ENCODE measurements at places on chromosomes 12 and 14. TPM values are rescaled to one million over a fixed set of nuclear protein-coding genes. Genes with fewer than 3 reads are reported as not detected.

DNA sequence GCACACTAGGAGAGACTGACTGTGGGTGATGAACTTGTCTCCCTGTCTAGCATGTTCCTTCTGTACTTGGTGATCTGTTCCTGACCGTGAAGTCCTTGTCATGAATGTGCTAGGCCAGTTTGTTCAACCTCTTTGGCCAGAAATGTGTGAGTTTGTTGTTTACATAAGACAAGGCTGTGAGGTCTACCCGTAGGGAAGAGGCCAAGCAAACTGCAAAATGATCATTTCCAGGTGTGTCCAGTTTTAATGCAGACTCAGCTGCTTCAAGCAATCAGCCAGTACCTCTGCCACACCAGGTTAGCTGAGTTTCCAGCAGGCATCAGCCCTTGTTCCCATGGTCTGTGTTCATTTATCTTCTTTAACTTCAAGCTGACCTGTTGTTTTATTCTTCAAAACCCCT, 440.2 kb downstream of the FUT8 start:
- peaks cover 2% of the 10 kb centered on the region for H3K36me3 ChIP-seq
- H3K27ac ChIP-seq = no peak overlapping the region

GRCh38 chr12:115013236-115013981, 329.4 kb upstream of the TBX3 start:
- no peak overlapping the region for H3K4me3 ChIP-seq
- H3K27ac ChIP-seq = no peak overlapping the region
- no peak for DNase-seq
- H3K4me1 ChIP-seq = no peaks in the 10 kb centered on the region
- H3K36me3 ChIP-seq = no peaks in the 10 kb centered on the region

The SLC25A29 gene
- total RNA-seq = 14.9 TPM

The PRKCH gene
- 142 TPM for total RNA-seq

GRCh38 chr14:97796511-97796910, 999.3 kb downstream of the VRK1 start:
- H3K27ac ChIP-seq = no peak overlapping the region
- H3K4me3 ChIP-seq = no peak overlapping the region
- no peaks in the 10 kb centered on the region for H3K36me3 ChIP-seq
- DNase-seq = no peak
- peaks cover 6% of the 10 kb centered on the region for H3K4me1 ChIP-seq

DNA sequence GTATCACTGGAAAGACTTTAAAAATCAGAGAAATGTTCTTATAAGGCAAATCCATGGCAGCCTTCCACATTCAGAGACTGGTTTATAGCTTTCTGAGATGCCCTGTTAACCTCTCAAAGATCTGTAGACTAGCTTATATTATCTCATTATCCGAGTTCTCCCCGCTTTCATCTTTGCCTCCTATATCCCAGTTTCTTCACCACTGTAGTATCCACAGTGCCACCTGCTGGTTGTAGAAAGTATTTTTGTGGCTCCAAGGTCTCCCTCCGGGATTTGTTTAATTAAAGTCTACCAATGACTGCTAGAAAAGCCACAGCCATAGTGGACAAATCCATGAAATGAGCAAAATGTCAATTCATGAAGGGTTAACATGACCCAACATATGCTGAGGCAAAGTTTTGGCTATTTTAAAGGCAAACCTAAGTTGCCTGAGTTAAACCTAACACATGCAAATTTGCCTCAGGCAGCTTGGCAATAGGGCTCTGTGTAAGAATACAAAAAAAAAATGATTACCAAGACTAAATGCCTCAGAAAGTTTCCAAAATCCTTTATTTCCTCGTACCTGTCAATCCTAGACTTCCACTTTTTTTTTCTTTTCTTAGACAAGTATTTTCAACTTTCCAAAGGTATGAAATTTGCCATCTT, 218.8 kb upstream of the BMP4 start:
- H3K4me1 ChIP-seq = peaks cover 8% of the 10 kb centered on the region
- no peak overlapping the region for H3K27ac ChIP-seq
- H3K36me3 ChIP-seq = no peaks in the 10 kb centered on the region
- H3K4me3 ChIP-seq = no peak overlapping the region

The NFATC4 gene
- not detected for total RNA-seq

DNA sequence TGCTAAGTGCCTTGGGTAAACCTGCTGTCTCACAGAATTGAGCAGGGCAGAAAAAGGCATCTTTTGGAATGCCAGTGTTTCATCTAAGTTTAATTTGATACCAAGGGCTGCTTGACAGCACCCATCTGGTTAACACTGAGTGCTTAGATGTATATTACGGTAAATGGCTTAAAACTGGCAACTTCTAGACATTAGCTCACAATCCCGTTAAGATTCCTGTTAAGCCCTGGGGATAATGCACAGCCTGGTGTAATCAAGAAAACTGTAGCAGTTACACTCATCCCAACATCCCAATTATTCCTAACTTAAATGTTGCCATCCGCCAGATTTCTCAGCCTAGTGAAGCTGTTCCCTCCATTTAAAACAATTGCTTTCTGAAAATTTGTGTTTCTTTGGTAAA, 29.9 kb downstream of the PPFIBP1 start:
- no peak overlapping the region for H3K27ac ChIP-seq
- H3K27me3 ChIP-seq = peaks cover 4% of the 10 kb centered on the region
- DNase-seq = no peak
- peaks cover 17% of the 10 kb centered on the region for H3K4me1 ChIP-seq

DNA sequence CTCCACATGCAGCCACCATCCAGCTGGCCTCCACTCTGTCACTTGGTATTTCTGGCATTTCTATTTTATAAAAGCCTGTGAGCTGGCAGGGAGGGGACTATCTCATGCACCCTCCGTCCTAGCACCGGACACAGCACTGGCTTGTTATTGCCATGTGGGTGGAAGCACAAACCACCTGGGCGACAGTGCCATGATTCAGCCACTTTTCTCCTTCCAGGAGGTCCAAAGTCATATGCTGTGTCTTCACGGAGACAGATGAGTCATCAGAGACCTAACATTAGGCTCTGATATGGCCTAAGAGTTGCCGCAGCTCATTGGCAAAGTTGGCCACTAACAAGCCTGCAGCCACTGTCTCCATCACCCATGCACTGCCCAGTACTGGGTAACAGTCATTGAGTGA, 1123.0 kb downstream of the VRK1 start:
- no peaks in the 10 kb centered on the region for H3K27me3 ChIP-seq
- H3K4me1 ChIP-seq = peaks cover 14% of the 10 kb centered on the region
- DNase-seq = no peak
- no peak overlapping the region for H3K27ac ChIP-seq
- H3K4me3 ChIP-seq = no peak overlapping the region

DNA sequence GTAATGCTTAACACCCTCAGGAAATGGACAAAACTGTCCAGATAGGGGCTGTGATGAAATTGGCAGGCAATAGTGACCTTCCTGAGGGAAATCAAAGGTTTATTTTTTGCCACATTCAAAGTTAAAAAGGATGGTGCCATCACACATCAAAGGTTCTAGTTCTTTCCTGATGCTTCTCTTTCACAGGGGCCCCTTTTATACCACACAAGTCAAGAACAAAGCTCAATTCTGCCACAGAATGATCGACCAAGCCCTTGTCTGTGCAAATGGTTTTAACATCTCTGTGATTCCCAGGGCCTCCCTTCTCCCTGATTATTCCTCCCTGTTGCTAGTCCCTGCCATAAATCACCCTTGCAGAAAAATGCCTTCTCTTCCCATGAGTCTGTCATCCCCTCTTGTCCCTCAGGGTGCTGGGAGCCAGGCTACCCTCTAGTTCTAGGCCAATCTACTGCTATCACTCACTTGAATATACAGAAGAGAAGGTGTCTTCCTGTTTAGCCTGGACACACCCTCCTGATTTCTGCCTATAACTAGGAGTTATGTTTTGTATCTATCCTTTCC, 22.7 kb downstream of the SMCO2 start:
- peaks cover 5% of the 10 kb centered on the region for H3K4me1 ChIP-seq
- no peak for DNase-seq
- H3K27me3 ChIP-seq = peaks cover 5% of the 10 kb centered on the region
- no peak overlapping the region for H3K27ac ChIP-seq
- no peak overlapping the region for H3K4me3 ChIP-seq
- no peaks in the 10 kb centered on the region for H3K36me3 ChIP-seq

The IL31 gene
- total RNA-seq = 4.0 TPM

The OVCH1 gene
- total RNA-seq = not detected

DNA sequence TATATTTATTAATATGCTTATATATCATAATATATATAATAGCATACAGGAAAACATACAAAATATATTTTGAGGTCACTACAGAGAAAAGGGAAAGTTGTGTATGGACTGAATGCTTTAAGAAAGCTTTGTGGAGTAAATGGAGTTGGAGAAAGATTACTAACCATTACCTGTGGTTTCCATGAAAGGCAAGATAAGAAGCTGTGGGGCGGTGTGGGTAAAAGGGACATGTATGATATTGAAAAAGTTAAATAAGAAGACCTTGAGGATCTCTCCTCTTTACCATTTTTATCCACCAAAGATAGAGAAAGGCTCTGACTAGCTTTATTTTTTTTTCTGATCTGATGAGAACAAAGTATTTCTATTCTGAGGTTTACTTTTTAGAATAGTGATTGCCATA, 404.4 kb downstream of the TRHDE start:
- no peak overlapping the region for H3K27ac ChIP-seq
- no peaks in the 10 kb centered on the region for H3K27me3 ChIP-seq
- no peak overlapping the region for H3K4me3 ChIP-seq
- H3K4me1 ChIP-seq = no peaks in the 10 kb centered on the region
- DNase-seq = no peak

The ASPG gene
- not detected for total RNA-seq

The KRT3 gene
- not detected for total RNA-seq

GRCh38 chr14:22836301-22837113, at the start of gene MMP14:
Gene MMP14 (plus strand): TSS chr14:22836585. CDS start chr14:22836818, 233 bp downstream.
- peaks cover 18% of the 10 kb centered on the region for H3K27me3 ChIP-seq
- peaks cover 12% of the 10 kb centered on the region for H3K4me1 ChIP-seq
- H3K4me3 ChIP-seq = peak within 1 kb of the TSS; percentile 48
- no peak for DNase-seq

The RASAL1 gene
- total RNA-seq = 4.4 TPM

- H3K4me3 ChIP-seq = no peak overlapping the region
- no peaks in the 10 kb centered on the region for H3K36me3 ChIP-seq
- DNase-seq = peak; percentile 15
- no peak overlapping the region for H3K27ac ChIP-seq
- peaks cover 5% of the 10 kb centered on the region for H3K4me1 ChIP-seq
These were observed 42.2 kb upstream of the FBXO33 start for GRCh38 chr14:39474416-39474911.

The L3HYPDH gene
- 7.9 TPM for total RNA-seq

- no peak overlapping the region for H3K27ac ChIP-seq
- H3K4me1 ChIP-seq = no peaks in the 10 kb centered on the region
- DNase-seq = no peak
- peaks cover 16% of the 10 kb centered on the region for H3K27me3 ChIP-seq
These were observed 97.1 kb upstream of the CDKN3 start for GRCh38 chr14:54299410-54300363.

The RNU4-1 gene
- 1,201 TPM for total RNA-seq

DNA sequence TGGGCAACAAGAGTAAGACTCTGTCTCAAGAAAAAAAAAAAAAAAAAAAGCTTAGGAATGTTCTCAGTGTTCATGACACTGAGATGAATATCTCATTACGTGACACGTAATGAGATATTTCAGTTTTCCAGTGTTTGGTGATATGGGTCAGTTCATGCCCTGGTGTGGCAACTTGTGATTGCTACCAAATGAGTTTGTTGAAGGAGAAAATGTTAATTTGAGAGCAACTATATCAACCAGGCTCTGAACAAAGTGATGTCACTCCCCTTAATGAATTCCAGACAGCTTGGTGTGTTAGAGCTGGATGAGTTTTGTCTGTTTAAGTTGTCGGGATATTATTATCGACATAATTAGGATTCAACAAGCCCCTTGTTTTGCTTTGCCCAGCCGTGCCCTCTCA, 211.7 kb downstream of the DPF3 start:
- H3K27ac ChIP-seq = no peak overlapping the region
- no peaks in the 10 kb centered on the region for H3K36me3 ChIP-seq
- H3K27me3 ChIP-seq = no peaks in the 10 kb centered on the region
- no peaks in the 10 kb centered on the region for H3K4me1 ChIP-seq
- no peak for DNase-seq
- H3K4me3 ChIP-seq = no peak overlapping the region

- H3K27ac ChIP-seq = no peak overlapping the region
- H3K4me3 ChIP-seq = no peak overlapping the region
- H3K36me3 ChIP-seq = no peaks in the 10 kb centered on the region
These were observed 36.9 kb downstream of the ITPK1 start for GRCh38 chr14:93078870-93079269.

DNA sequence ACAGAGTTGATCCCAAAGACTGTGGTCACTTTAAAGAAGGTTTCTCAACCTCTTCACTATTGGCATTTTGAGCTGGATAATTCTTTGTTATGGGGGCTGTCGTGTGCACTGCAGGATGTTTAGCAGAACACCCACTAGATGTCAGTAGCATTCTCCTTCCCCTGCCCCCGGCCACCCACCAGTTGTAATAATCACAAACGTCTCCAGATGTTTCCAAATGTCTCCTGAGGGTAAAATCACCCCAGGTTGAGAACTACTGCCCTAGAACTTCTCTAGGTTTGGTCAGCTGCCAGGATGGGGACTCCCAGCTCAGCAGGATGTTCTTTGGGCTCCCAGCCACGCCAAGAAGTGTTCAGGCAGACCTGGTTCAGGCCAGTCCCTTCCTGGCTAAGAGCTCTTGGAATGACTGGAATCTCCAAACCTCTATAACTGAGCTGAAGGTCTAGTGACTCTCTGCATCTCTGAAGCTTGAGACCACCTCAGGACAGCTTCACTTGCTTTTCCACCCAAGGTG, 12.5 kb upstream of the AJUBA start:
- H3K4me1 ChIP-seq = peaks cover 3% of the 10 kb centered on the region
- H3K4me3 ChIP-seq = no peak overlapping the region
- H3K27me3 ChIP-seq = no peaks in the 10 kb centered on the region
- peak; percentile 40 for DNase-seq

The SOX5 gene
- total RNA-seq = 0.70 TPM

GRCh38 chr12:24584032-24584675, 364.7 kb downstream of the BCAT1 start:
- H3K27ac ChIP-seq = no peak overlapping the region
- no peak overlapping the region for H3K4me3 ChIP-seq
- no peaks in the 10 kb centered on the region for H3K36me3 ChIP-seq

The C12orf43 gene
- 19.6 TPM for total RNA-seq

DNA sequence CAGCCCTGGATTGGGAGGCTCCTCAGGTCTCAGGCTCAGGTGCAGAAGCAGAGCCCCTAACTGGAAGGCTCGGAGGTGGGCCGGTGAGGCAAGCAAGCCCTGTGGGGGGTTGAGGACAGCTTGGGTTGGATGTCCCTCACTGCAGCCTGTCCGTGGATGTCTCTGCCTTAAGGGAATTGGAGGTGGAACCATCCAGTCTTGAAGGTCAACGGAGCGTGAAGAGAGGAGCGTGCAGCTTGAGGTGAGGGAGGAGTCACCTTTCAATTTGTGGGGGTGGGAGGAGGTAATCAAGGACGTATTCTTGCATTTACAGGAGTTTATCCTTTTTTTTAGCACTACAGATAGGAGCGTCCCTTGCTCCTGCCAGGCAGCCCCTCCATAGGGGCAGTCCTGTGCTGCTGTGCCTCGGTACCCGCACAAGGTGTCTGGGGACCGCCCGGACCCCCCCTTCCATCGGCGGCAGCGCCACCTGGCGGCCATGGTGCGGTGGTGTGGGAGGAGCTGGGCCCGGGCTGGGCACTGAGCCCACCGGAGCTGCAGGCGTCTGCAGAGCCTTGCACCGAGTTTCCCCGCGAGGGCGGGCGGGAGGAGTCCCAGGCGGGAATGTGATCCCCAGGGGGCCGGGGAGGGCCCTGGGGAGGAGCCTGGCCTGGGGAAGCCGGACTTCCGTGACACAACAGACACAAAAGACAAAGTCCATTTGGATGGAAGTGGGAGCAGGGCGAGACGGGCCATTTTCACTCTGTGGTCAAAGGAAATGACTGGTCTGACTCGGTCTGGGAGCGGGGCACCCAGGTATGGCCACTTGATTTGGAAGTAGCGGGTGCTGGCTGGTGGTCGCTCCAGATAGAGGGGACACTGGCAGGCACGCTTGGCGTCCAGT, 864 bp downstream of the DNAJC22 start:
- H3K4me1 ChIP-seq = peaks cover 37% of the 10 kb centered on the region
- peaks cover 56% of the 10 kb centered on the region for H3K27me3 ChIP-seq
- no peaks in the 10 kb centered on the region for H3K36me3 ChIP-seq

Data from activated CD4-positive, alpha-beta memory T cell treated with anti-CD3 and anti-CD28 coated beads for 36 hours (primary cell).